ENCODE measurements at places on chromosomes 1 and 21.

- DNase-seq, result no peak
These were observed 248.9 kb downstream of the FGGY start for GRCh38 chr1:59545830-59546229.

GRCh38 chr1:214233856-214234634 is 46.9 kb upstream of the SMYD2 start:
- no peak for DNase-seq

- DNase-seq, result no peak
These were observed 10.0 kb upstream of the EPHA8 start for GRCh38 chr1:22553104-22553880.

DNA sequence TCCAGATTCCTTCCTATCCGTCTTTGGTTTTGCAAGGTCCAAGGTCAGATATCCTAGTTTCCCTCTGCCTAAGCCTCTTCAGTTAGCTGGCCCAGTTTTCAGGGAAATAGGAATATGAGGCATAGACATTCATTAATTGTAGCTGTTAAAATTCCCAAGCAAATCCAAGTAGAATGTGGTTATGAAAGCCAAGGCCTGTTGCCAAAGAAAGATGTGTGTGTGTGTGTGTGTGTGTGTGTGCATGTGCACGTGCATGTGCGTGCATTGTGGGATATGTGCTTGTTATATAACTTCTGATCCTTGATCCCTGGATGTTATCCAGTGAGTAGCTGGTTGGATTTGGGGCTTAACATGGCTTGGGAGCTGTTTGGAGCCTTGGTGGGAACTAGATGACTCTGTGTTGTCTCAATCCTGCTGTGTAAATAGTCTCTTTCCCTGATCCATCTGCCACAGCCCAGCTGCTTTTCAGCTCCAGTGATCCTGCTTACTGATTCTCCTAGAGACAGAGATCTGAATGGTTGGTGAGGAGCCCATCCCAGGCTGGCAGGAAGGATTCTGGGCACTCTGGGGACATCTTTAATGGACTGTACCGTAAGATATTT is 70.6 kb upstream of the GCLM start:
- no peak for DNase-seq

DNA sequence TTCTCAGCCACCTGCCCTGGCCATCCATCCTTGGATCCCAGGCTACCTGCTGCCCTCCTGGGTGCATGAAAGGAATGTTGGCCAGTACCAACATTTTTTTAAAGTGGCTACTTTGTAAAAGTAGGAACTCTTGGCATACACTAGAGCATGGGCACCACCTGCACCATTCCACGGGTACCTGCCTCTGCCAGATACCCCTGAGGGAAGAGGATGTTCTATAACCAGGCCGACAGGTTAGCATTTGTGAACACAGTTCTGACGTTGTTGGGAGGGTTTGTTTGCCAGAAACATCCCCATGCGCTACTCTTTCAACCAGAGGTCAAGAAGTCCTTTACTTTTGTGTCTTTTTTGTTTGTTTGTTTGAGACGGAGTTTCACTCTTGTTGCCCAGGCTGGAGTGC is 43.0 kb downstream of the EVA1C start:
- DNase-seq, result no peak

DNA sequence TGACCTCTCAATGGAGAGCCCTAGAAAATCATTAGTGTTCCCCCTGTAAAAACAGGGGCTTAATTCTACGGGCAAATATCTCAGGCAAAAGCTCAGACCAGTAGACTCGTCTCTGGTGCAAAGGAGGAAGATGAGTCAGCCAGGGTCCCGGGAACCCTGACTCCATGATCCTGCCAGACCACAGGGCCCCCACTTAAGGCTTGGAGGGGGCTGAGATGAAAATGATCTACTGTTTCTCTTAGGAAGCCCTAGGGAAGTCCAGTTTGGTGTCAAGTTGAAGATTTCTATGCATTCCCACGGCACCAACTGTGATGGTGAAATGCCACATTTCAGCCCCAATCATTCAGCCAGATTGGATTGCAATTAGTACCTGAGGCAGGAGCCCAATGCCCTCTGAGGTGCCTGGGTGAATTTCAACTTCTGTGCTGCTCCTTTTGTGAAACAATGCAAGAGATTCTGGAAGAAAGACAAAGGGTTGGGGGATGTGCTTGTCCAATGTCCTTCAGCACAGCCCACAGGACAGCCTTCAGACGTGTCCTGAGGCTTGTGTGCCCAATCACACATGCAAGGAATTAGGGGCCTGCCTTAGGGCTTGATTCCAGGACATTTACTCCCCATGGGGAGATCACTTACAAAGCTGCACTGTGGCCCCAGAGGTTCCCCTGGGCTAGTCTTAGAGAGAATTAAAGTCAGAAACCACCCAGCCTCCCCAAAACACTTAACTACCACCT is 18.1 kb downstream of the NAV1 start:
- no peak for DNase-seq

DNA sequence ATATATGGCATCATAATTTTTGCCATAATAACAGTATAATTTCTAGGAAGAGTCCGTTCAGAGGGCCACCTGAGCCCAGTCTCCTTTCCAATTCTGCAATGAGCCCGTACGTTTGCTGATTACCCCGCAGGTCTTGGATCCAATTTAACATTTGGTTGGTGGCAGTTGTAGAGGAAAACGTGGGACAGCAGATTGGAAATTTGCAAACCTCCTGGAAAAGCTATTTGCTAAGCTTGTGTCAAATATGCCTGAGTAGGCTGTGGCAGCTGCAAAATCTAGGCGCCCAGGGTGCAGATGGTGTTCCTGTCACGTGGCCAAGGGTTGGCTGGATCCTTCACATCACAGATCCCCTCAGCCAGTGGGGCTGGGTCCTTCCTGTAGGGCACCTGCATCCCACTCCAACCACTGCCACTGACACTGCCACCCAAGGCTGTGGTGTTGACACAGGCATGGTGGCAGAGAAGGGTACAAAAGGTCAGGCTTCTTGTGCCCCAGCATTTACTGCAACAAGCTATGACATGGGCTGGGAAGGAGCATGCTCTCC is 174.8 kb upstream of the SYT6 start:
- DNase-seq, result no peak

- no peak for DNase-seq
These were observed 13.2 kb downstream of the KANK4 start for GRCh38 chr1:62306065-62306464.

Measured in HAP-1 (cell line).